ENCODE measurements at places on chromosomes 3 and 15.

- peak; percentile 85 for DNase-seq
Measured at GRCh38 chr3:52123106-52123725, 31.0 kb downstream of the POC1A start.

DNA sequence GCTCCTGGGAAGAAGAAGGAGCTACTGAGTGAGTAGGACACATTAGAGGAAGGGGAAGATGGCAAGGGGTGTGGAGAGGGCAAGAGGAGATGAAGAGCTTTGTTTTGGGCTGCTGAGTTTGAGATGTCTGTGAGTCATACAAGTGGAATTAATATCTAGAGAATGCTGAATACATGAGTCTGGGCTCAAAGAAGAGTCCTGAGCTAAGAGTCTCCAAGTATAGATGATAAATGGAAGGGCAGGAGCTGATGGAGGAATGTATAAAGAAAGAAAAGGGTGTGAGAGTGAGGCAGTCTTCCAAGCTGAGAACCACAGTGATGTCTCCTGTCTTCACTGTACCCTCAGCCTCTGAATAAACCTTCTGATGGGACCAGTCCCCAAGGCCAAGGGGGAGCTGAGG lies 205.5 kb upstream of the MRPL3 start:
- no peak for DNase-seq

GRCh38 chr15:63888146-63888545 lies 54.4 kb upstream of the HERC1 start:
- no peak for DNase-seq

DNA sequence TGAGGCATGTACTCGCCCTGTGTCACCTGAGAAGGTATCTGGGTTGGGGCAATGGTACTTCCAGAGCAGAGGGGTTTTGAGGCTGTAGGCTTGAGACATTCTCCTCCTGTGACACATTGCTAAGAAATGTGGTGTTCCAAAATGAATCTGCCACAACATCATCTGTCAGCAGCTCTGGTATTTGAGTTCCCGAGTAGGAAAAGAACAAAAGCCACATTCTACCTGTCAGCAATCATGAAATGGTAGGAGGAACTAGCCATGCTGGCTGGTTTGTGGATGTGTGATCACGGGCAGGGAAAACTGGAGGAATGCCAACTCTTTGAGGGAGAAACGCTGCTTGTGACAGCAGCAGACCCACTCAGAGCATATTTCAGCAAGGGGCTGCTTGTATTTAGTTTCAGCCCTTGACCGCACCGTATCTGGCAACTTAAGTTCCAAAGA lies 579.4 kb upstream of the TBL1XR1 start:
- DNase-seq: peak; percentile 94

GRCh38 chr15:83356501-83357399 lies 72.3 kb upstream of the BNC1 start:
- DNase-seq: peak; percentile 28

- DNase-seq: peak; percentile 40
Measured at GRCh38 chr3:56042326-56042951, 425.8 kb downstream of the ERC2 start.

DNA sequence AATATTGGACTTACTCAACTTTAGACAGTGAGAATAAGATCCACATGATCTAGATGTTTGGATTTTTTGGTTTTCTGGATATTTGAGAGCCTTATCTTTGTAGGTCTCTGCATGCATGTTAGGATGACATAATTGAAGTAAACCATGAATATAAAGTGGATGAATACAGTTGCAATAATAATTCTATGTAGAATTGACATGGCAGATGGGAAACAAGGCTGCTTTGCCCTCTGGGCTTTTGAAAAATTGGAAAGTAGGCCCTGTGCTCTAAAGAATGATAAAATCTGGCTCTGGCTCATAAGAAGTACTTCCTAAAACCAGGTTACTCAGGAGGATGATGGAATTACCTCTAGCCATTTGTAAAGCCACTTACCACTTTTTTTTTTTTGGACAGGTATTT lies 86.9 kb downstream of the ZNF609 start:
- no peak for DNase-seq

DNA sequence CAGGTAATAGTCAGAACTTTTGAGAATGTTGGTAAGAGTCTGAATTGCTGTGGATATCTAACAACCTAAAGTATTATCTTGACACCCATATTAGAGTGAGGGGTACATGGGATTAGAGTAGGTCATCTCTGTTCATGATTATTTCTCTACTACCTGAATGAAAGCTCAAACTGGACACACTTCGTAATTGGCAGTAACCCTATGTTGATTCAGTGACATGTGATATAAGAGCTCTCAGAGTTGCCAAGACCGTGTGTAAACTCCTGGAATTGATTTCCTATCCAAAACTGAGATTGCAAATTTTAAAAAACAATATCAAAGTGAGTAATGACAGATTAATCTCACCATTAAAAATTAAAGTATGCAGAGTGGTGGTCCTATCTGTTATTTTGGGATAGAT lies 214.8 kb upstream of the ARHGEF26 start:
- no peak for DNase-seq

- no peak for DNase-seq
Measured at GRCh38 chr3:118347396-118348168, 687.1 kb downstream of the IGSF11 start.

GRCh38 chr3:157871838-157872460 lies 234.3 kb downstream of the SHOX2 start:
- DNase-seq: no peak

- DNase-seq: no peak
Measured at GRCh38 chr3:56205406-56205805, 262.9 kb downstream of the ERC2 start.

DNA sequence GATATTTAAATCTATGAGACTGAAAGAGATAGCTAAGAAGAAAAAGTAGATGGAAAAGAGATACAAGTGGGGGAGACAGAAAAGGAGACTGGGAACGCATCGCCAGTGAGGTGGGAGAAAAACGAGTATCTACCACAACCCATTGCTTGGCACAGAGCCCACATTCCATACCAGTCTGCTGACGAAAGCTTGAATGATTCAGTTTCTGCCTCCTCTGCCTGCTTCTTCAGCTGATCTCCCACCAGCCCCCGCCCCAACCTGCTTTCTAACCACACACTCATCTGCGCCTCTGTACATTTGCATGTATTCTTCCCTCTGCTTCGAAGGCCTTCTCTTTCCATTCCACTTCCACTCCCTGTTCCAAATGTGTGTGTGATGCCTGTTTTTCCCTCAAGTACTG lies 188.1 kb downstream of the USP13 start:
- DNase-seq: peak; percentile 89

DNA sequence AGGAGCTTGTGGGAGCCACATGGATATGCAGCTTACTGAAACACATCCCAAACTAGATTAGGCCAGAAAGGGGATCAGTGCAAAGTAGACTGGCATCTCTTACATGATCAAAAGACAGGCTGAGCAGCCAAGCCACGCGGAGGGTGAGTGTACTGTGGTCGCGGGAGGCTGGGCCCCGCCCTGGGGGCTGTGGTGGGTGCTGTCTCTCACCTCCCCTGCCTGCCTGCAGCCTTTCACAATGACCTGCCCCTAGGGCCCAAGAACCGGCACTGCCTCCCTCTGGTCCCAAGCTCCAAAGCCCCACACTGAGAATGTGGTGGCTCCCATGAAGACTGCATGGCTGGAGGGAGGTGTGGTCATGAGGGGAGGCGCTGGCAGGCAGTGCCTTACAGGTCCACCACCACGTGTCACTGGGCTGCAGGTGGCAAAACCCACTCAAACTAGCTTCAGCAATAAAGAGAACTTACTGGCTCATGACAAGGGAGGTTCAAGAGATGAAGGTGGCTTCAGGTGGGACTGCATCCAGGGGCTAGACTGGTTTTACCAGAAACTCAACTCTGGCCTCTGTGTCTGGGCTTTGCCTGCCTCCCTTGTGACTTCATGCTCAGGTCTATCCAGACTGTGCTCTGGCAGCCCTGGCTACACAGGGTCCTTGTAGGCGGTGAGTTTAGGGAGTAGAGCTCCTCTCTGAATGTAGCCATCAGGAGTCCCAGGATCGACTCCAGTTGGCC lies 27.4 kb upstream of the PLXND1 start:
- peak; percentile 29 for DNase-seq

DNA sequence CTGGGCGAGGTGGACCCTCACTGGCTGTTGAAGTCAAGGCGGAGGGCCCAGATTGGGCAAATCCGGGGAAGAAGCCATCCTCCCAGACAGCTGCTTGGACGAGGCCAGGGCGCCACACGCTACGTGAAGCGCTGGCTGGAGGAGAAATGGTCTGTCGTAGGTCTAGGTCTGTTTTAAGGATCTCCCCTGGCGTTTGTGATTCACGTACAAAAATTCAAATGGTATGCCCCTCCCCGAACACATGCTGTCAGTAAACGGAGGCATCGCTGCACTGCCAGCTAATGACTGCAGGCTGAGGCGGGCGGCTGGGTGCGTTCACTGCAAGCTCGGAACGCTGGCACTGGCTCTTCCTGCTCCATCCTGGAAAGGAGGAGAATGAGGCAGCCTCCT lies 69.9 kb downstream of the EPHB3 start:
- DNase-seq: no peak

DNA sequence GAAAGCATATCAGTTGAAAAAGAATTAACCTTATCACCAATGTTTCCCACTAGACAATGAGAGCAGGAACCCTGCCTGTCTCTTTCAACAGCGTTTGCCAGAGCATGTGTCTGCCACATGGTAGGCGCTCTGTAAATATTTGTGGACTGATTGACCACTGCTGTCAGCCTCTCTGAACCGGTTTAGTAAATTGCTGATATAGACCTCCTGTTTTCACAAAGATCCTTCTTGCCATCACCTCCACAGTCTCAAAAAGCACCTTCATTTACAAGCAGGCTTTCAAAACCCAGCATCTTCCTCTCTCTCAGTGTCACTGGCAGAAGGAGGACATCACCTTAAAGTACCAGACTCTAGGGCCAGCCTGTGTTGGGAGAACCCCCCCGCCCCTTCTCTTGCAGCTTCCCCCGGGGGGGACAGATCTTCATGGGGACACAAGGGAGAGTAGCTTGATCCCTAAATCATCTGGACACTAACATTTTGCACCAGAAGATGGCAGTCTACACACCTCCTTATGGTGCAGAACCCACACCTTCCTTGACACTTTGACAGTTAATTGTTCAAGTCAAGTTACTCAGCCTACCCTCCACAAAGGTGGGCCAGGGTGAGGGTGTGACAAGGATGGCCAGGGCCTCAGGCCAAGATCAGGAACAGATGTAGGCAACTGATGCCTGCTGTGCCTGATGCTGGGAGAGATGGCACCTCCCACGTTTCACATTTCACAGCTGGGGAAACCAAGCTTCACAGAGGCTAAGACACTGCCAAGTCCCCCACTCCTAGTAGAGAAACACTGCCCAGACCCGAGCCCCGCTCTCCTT lies 37.8 kb upstream of the USP3 start:
- DNase-seq: peak; percentile 80

- no peak for DNase-seq
Measured at GRCh38 chr3:177150218-177150916, 46.9 kb downstream of the TBL1XR1 start.

DNA sequence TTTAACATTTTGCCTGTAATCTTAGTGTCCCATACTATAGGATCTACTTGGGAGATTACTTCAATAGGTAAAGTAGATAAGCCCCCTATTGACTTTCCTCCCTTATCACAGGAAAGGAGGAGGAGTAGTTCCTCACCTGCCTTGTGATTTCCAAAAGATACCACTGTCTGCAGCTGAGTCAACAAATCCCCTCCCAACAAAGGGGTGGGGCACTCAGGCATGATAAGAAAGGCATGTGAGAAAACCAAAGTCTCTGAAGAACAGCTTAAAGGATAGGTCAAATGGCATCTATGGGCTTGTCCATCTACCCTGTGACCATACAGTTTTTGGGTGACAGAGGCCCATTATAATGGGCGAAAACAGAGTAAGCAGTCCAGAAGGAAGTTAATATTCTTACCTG lies 71.3 kb upstream of the WNT7A start:
- no peak for DNase-seq

DNA sequence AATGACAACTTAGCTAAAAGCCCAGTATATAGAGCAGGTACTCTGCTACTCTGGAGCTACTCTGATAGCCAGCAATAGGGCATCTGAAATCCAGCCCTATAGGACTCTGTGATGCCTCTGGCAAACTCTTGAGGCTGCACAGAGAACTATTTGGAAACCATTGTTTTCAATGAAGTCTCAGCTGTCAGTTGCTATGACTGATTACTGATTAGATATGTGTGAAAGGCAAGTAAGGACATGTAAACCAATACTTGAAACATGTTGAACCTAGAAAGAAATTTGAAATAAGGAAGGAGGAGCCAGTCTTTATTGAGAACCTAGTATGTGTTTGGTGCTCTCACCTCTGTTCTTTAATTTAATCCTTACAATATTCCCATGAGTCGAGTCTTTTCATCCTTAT lies 40.2 kb upstream of the CRTC3 start:
- peak; percentile 60 for DNase-seq

- DNase-seq: no peak
Measured at GRCh38 chr15:77528290-77528967, 104.3 kb downstream of the LINGO1 start.
